Naive B cell (primary cell): ENCODE measurements at places on chromosomes 6 and 20. TPM values are rescaled to one million over a fixed set of nuclear protein-coding genes. Genes with fewer than 3 reads are reported as not detected.

SPATS1 gene
- polyA plus RNA-seq, result not detected

GRCh38 chr20:43293068-43293786 is 103.5 kb upstream of the PTPRT start:
- H3K27ac ChIP-seq, result no peak overlapping the region
- DNase-seq, result no peak
- H3K27me3 ChIP-seq, result no peaks in the 10 kb centered on the region
- no peak overlapping the region for H3K4me3 ChIP-seq
- no peaks in the 10 kb centered on the region for H3K4me1 ChIP-seq

DNA sequence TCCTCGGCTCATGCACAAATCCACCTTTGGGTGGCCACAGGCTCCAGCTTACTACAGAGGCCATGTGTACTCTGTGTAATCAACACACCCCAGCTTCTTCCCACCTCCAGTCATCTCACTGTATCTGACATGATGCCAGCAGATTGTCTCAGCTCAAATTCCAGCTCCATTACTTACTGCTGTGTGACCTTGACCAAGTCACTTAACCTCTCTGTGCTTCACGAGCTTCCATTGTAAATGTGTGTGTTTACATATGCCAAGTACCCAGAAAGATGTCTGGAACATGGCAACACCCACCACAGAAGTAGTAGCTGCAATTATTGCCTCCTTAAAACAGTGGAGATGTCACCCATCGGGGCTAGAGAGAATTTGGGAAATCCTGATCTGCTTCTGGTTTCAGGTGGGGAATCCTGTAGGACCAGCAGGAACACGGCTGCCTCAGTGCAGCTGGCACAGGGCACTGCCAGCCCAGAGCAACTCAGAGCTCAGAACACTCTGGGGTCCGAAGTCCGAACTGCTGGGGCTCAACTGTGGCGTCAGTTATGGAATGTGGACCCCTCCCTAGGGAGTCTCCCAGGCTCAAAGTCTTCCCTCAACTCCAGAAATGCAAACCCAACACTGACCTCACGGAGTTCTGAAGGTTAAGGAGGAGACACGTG is 21.2 kb upstream of the HLA-B start:
- no peak overlapping the region for H3K27ac ChIP-seq
- no peak for DNase-seq
- H3K27me3 ChIP-seq, result peaks cover 10% of the 10 kb centered on the region
- H3K4me3 ChIP-seq, result no peak overlapping the region
- no peaks in the 10 kb centered on the region for H3K4me1 ChIP-seq

- peaks cover 9% of the 10 kb centered on the region for H3K27me3 ChIP-seq
- no peak overlapping the region for H3K27ac ChIP-seq
- no peak overlapping the region for H3K4me3 ChIP-seq
- H3K36me3 ChIP-seq, result no peaks in the 10 kb centered on the region
Observed at GRCh38 chr20:19492116-19492515, 265.9 kb upstream of the RIN2 start.

DNA sequence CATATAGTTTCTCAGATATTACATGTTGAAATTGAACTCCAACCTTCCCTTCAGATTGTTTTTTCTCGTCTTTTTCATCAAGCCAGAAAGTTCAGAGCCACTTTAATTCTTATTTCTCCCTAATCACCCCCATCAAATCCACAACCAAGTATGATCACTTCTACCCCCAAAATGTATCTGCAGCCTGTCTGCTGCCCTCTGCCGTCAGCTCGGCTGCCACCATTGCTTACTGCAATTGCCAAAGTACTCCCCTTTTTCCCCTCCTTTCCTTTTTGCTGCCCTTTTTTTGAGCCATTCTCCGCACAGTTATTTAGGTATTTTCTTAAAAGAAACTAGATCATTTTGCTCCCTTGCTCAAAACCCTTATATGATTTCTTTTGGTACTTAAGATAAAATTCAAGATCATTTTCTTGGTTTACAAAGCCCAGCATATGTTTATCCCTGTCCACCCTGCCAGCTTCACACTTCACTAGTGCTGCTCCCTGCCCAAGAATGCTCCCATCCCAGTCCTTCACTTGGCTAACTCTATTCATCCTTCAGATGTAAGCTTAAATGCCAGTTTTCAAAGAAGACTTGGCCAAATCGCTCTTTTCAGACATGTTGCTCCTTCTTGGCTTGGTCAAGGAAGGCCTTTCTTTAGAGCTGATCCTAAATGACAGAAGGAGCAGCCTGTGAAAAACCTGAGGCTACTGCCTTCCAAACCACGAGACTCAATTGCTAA is 63.7 kb downstream of the SH3BGRL2 start:
- H3K27me3 ChIP-seq, result peaks cover 6% of the 10 kb centered on the region
- DNase-seq, result no peak
- no peaks in the 10 kb centered on the region for H3K36me3 ChIP-seq
- H3K27ac ChIP-seq, result no peak overlapping the region
- H3K4me3 ChIP-seq, result no peak overlapping the region

- H3K27me3 ChIP-seq, result no peaks in the 10 kb centered on the region
- H3K4me3 ChIP-seq, result no peak overlapping the region
- no peak overlapping the region for H3K27ac ChIP-seq
- peaks cover 12% of the 10 kb centered on the region for H3K4me1 ChIP-seq
Observed at GRCh38 chr6:130907687-130908086, 80.5 kb downstream of the SMLR1 start.

GRCh38 chr6:87261534-87261933 is 60.9 kb upstream of the SMIM8 start:
- H3K27ac ChIP-seq, result no peak overlapping the region
- DNase-seq, result no peak
- H3K36me3 ChIP-seq, result peaks cover 20% of the 10 kb centered on the region
- peaks cover 23% of the 10 kb centered on the region for H3K4me1 ChIP-seq
- no peak overlapping the region for H3K4me3 ChIP-seq

- no peaks in the 10 kb centered on the region for H3K4me1 ChIP-seq
- DNase-seq, result no peak
- no peaks in the 10 kb centered on the region for H3K36me3 ChIP-seq
- H3K27ac ChIP-seq, result no peak overlapping the region
- H3K4me3 ChIP-seq, result no peak overlapping the region
- no peaks in the 10 kb centered on the region for H3K27me3 ChIP-seq
Observed at GRCh38 chr6:17790489-17790888, 83.8 kb upstream of the NUP153 start.

PACSIN1 gene
- not detected for polyA plus RNA-seq

- no peak for DNase-seq
- H3K36me3 ChIP-seq, result peaks cover 10% of the 10 kb centered on the region
- no peaks in the 10 kb centered on the region for H3K27me3 ChIP-seq
Observed at GRCh38 chr20:35954907-35955251, 577 bp upstream of the SCAND1 start.

GRCh38 chr6:97189767-97190166 is 93.2 kb downstream of the MMS22L start:
- H3K27ac ChIP-seq, result no peak overlapping the region
- H3K4me3 ChIP-seq, result no peak overlapping the region
- H3K27me3 ChIP-seq, result no peaks in the 10 kb centered on the region
- no peak for DNase-seq
- no peaks in the 10 kb centered on the region for H3K4me1 ChIP-seq
- no peaks in the 10 kb centered on the region for H3K36me3 ChIP-seq

DNA sequence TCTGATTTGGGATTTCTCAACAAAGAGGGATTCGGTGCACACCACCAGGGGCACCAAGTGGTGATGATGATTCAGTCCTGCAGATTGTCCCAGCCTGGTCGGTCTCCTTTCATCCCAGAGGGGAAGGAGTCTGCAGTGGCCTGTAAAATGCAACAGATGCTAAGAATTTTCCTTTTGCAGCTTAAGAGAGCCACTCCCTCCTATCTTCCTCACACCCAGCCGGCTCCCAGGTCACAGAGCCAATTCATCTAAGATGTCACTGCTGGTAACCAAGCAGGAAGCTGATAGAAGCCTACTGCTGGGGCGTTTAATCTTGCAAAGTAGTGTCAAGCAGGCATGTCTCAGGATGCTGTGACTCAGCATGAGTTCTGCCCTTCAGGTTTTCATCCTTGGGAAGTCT is 203.8 kb upstream of the LRFN2 start:
- H3K4me1 ChIP-seq, result peaks cover 10% of the 10 kb centered on the region
- H3K27me3 ChIP-seq, result no peaks in the 10 kb centered on the region
- H3K36me3 ChIP-seq, result no peaks in the 10 kb centered on the region
- DNase-seq, result no peak
- no peak overlapping the region for H3K4me3 ChIP-seq
- peak overlapping the region; percentile 9 for H3K27ac ChIP-seq

- H3K36me3 ChIP-seq, result no peaks in the 10 kb centered on the region
- DNase-seq, result no peak
- no peaks in the 10 kb centered on the region for H3K27me3 ChIP-seq
- H3K4me3 ChIP-seq, result no peak overlapping the region
- H3K4me1 ChIP-seq, result no peaks in the 10 kb centered on the region
- no peak overlapping the region for H3K27ac ChIP-seq
Observed at GRCh38 chr6:114203460-114203859, 139.4 kb downstream of the HS3ST5 start.

DNA sequence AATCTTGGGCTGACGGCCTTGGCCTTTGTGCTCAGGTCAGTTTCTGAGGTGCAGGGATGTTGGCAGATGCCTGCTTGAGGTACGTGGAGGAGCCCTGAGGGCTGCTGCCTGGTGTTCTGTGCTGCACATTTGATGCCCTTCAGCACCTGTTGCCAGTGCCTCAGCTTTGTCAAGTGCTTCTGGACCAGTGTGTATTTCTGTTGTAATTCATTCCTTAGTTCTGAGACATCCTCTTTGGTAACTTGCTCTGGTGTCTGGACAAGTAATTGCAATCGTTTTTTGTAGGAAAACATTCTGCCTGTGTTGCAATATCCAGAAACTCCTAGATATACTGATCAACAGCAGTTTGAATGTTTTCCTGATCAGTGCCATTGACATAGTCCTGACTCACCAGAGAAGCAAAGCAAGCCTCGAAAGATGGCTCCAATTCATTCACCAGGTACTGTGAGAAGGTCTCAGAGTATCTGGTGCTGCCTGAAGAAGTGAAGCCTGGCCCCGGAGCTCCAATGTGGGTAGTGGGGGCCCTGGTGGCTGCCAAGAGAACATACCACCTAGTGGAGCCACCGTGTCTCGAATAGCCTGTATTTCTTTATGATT is 26.7 kb downstream of the ZNF337 start:
- no peak overlapping the region for H3K27ac ChIP-seq
- peaks cover 22% of the 10 kb centered on the region for H3K36me3 ChIP-seq
- no peaks in the 10 kb centered on the region for H3K27me3 ChIP-seq
- H3K4me3 ChIP-seq, result no peak overlapping the region
- no peaks in the 10 kb centered on the region for H3K4me1 ChIP-seq
- DNase-seq, result no peak

DNA sequence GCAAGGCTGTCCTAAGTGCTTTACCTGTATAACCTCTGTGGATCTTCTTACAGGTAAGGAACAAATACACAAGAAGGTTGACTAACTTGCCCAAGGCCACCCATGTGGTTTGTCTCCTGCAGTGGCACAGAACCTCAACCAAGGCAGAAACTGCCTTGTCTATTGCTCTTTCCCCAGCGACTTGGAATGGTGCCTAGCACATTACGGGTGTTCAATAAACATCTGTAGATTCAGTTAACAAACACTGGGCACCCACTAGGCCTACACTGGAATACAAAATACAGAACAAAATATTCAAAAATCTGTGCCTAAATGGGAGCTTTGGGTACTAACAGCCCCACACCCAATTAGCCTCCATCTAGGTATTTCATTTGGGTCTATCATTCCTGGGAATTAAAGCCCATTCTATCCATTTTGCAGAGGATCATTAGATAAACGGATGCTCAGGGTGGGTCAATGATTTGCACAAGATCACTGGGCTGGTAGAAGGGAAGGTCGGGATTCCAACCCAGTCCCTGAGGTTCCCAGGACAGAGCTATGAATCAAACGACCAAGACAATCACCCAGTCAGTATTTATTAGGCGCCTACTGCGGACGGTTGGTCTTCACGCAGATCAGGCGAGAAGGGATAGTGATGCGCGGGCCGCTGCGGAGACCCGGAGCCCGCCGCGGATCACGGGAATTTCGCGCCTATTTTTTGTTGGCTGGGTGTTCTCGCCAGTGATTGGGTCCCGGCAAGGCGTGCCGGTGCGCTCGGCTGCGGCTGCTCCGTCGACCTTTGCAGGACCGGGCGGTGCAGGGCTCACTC is at the start of gene STK35:
Gene STK35, plus strand, starts transcription at position 771 of the 808 bp plus-strand sequence. CDS start 55 bp downstream, outside the sequence.
- peaks cover 25% of the 10 kb centered on the region for H3K4me1 ChIP-seq
- H3K36me3 ChIP-seq, result peaks cover 2% of the 10 kb centered on the region
- no peak for DNase-seq
- peak within 1 kb of the TSS; percentile 100 for H3K27ac ChIP-seq
- no peaks in the 10 kb centered on the region for H3K27me3 ChIP-seq

FOXQ1 gene
- polyA plus RNA-seq, result not detected

DNA sequence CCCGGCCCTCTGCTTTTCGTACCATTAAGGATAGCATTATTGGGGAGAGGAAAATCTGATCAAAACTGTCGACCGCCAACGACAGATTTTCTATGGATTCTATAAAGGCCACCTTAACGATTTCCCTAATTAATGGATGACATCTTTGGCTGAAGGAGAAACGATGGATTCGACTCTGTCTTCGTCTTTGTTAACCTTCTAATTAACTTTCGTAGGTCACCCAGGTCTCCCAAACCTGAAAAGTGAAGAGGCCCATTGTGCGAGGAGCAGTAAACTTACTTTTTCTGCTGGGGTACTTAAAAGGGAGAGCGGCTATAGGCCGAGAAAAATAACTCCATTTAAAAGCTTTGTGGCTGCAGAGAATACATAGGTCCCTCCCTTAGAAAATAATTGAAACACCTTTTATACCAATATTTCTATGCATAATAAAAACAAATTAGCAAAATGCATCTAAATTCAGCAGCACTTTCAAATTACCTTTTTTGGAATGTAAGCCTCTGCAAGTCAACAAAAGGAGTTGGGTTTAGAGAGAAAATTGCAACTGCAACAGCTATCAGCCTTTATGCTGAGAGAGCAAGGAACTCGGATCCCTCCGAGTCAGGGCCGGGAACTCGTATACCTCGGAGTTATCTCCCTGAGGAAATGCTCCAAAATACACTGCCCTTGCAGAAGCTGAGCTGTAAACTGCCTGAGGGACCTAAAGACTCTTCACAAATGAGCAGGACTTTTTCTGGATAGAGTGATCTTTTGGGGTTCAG is 31.4 kb upstream of the NR2E1 start:
- H3K27ac ChIP-seq, result no peak overlapping the region
- H3K36me3 ChIP-seq, result no peaks in the 10 kb centered on the region
- peaks cover 81% of the 10 kb centered on the region for H3K27me3 ChIP-seq
- no peak for DNase-seq

DNA sequence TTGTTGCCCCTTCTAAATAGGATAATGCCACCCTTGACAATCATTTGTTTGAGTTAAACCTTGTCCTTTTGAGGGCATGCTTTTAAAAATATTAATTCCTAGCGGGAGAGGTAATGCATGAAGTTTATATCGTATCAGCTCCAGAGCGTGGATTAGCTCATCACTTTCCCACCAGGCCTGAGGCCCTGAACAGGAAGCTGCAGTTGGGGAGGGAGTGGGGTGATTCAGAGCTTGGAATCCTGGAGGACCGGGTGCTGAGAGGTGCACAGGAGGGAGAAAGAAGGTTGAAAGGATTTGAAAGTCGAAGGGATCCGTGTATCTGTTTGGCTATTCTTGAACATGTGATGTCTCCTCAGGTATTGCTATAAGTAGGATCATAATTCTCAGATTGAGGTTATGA is 25.0 kb downstream of the ZDHHC14 start:
- H3K27ac ChIP-seq, result no peak overlapping the region
- no peak for DNase-seq
- peaks cover 4% of the 10 kb centered on the region for H3K36me3 ChIP-seq
- no peak overlapping the region for H3K4me3 ChIP-seq
- no peaks in the 10 kb centered on the region for H3K27me3 ChIP-seq

- H3K4me3 ChIP-seq, result no peak overlapping the region
- H3K27ac ChIP-seq, result no peak overlapping the region
- no peak for DNase-seq
- H3K27me3 ChIP-seq, result no peaks in the 10 kb centered on the region
- peaks cover 32% of the 10 kb centered on the region for H3K4me1 ChIP-seq
- H3K36me3 ChIP-seq, result no peaks in the 10 kb centered on the region
Observed at GRCh38 chr20:1669304-1669703, 11.7 kb upstream of the SIRPG start.

- H3K4me3 ChIP-seq, result no peak overlapping the region
- H3K27ac ChIP-seq, result no peak overlapping the region
- H3K27me3 ChIP-seq, result no peaks in the 10 kb centered on the region
Observed at GRCh38 chr20:17655286-17655651, 26.8 kb downstream of the RRBP1 start.
